CD8-positive, alpha-beta memory T cell (primary cell): ENCODE measurements at places on chromosomes 16 and 17.

- no peak for DNase-seq
Measured at GRCh38 chr16:86821895-86822294, 243.5 kb downstream of the FOXL1 start.

- DNase-seq: no peak
Measured at GRCh38 chr17:2894782-2895181, 98.5 kb downstream of the RAP1GAP2 start.

DNA sequence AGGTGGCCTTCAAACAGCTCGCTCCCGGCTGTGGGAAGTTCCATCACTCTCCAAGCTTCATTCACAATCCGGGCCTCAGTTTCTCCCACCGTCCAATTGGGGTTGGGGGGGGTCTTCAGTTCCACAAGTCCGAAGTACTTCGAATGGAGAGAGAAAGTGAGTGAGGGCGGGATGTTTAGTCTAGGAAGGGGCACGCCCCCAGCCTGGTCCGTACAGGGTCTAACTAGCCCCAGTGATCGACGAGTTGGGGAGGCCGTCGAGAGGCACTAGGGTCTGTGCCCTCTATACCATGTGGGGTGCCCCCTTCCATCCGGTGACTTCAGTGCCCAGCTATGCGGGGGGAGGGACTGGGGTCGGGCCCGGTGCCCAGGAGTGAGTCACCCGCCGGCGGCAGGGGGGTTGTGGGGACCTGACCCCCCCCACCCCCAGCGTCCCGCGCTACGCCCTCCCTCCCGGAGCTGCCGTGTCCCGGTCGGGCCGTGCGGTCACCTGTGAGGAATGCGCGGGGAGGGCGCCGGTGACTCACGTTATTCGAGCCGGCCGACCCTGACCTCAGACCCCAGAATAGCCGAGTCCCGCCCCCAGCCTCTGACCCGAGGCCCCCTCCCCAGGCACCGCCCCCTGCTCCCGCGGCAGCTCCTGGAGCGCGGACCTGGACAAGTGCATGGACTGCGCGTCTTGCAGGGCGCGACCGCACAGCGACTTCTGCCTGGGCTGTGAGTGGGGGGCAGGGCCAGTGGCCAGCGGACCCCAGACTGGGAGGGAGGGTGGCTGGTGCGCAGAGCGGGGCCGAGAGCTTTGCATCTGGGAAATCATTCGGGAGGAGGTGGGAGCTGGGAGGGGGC is 658 bp downstream of the TNFRSF12A start:
- peak; percentile 90 for DNase-seq

DNA sequence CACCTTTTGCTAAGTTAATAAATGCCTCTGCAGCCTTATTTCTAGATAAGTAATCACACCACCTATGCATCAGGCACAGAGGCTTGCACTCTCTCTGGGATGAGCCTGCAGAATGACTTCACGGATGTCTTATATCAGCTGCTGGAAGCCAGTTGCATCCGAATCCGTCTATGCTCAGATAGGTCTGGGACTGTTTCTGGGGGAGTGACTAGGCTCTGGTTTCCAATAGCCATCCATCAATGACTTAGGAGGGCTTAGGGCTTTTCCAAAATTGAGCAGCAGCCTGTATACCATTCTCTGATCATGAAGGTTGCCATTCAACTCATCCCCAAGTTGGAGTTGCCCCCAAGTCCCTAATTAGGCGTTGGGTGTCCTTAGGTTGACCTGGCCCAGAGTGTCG is 113.3 kb upstream of the ERCC4 start:
- no peak for DNase-seq

DNA sequence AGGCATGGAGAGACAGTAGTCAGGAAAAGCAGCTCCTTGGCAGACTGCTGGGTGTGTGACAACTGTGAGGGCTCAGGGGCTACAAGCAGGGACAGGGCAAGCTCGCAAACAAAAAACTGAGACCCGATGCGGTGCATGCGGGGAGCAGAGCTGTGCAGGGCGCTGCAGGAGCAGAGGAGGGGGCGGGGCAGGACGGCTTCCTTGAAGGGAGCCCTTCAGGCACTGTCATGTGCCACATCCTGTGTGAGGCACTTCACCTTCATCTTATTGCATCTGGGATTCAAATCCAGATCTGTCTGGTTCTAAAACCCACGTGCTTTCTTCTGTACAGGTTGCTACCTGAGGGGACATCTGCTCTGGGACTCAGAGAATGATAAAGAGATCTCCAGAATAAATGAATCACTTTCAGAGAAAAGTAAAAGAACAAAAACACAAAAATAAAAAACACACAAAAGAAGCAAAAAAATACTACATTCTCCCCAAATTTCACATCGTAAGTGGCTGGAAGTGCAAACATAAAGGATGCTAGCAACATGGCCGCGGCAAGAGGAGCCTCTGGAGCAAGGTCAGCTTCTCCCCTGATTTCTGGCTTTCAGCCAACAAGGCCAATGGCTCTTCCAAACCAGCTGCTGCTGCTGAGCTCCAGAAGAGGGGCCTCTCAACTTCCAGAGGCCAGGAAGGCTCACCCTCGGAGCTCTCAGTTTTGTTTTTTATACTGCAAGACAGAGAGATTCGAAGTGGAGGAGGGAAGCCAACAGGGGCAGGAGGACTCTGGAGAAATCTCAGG is 14.2 kb downstream of the LYRM9 start:
- DNase-seq: no peak

GRCh38 chr17:50918933-50919296 is 52.8 kb upstream of the TOB1 start:
- DNase-seq: no peak

- no peak for DNase-seq
Measured at GRCh38 chr16:64975821-64976220, 146.0 kb downstream of the CDH11 start.

DNA sequence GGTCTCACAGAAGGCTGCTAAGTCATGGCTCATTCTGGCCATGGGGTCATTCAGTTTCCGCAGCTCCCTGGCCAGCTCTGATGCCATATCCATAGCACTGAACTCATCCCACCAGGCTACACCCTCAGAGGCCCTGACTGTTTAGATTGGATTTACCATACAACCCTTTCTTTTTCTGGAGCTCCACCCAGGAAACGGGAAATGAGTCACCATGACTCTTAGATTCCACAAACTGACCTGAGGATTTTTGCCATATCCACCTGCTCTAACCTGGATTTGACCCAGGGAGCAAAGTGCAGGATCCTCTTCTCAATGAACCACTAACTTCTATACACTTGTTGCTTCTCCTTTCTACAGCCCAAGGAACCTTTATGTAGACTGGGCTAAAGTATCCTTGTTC is 20.3 kb upstream of the CALB2 start:
- no peak for DNase-seq

DNA sequence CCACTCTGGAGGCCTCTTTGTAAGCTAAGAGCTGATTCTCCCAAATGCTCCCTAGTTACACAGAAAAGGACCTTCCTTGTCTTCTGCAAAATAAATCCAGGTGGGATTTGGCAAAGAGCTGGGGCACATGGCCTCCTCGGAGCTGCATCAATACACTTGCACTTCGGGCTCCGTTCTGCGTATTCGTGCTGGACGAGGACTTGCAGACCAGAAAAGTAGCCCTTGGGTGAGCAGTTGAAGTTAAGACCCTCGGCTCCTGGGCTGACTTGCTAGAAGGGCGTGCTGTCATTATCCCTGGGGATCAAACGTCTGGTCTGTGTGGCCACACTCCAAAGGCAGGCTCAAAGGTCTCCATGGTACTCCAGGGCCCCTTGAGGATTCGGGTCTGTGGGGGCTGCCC is 144.2 kb upstream of the RPH3AL start:
- no peak for DNase-seq

DNA sequence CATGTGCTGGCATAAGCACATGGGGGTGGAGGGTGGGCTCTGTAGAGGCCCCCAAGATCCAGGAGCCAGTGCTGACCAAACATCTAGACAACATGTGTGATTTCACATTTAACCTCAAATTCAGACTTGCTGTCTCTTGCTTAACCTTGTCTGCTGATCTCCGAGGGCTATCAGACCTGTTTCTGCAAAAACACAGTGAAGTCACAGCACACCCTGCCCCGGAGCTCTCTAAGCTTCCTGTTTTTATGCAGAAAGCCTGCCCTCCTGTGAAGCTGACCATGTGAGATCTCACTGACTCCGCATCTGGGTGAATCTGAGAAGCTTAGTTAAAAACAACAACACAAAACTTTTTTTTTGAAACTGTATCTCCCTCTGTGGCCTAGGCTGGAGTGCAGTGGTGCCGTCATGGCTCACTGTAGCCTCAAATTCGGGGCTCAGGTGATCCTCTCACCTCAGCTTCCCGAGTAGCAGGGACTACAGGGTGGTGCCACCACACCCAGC is 6.6 kb upstream of the DPEP2 start:
- peak; percentile 72 for DNase-seq

DNA sequence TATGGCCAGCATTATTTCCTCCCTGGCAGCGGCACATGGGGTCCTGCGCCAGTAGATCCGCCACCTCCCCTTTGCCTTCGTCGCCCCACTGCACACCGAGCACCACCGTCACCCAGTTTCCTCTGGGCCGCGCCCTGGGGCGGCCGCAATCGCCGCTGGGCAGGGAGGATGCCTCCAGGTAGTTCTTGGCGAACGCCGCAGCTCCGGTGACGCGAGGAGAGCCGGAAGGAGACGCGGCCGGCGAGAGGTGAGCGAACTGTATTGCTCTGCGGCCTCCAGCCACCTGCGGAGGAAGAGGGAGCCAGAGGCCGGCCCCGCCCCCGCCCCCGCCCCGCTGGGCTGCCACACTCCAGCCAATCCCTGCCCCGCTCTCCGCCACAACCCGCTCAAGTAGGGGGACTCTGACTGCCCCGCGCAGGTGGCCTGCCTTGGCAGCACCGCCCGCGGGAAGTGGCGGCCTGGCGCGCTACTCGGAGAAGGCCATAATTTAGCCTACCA is 11.8 kb upstream of the SLFN13 start:
- DNase-seq: peak; percentile 73

DNA sequence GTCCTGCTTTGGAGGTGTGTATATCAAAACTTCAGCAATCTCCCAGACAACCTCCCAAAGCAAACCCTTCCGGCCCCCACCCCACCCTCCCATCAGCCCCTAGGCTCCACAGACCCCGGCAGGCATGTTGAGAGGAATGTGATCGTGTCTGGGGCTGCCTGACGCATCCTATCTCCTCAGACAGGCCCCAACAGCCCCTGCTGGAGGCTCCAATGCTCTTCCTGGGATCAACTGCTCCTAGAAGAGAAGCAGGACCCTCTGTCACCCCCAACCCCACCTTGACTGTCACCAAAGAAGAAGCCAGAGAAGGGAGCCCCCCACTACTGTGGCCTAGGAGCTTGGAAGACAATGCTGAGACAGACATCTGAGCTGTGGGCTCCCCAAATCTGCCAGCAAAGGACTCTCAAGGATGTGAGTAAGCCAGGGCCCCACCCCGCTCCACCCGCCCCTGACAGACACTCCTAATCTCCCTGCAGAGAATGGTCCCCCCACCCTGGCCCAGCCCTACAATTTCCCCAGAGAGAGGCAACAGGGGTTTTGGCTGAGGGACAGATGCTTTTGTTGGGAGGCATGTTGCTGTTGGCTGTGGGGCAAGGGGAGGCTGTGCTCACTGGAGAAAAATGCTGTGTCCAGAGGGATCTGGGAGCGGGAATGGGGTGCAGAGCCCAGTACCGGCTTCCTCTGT is 1.6 kb upstream of the KRT14 start:
- no peak for DNase-seq

DNA sequence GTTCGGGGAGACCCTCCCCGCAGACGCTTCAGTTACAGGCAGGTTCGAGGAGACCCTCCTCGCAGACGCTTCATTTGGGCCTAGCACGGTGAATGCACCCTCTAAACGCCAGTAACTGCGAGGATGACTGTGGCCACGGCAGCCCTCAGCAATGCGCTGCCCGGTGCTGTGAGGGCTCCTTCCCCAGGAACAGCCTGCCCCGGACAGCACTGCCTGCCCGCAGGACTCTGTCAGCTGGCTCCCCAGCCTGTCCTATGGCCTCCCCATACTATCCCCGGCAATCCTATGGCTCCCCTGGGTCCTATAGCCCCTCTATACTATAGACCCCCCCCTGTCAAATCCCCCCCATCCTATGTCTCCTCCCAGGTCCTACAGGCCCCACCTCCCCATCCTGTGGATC is 238.9 kb downstream of the RBFOX3 start:
- no peak for DNase-seq

- no peak for DNase-seq
Measured at GRCh38 chr16:75138636-75139035, 9.7 kb upstream of the ZFP1 start.

DNA sequence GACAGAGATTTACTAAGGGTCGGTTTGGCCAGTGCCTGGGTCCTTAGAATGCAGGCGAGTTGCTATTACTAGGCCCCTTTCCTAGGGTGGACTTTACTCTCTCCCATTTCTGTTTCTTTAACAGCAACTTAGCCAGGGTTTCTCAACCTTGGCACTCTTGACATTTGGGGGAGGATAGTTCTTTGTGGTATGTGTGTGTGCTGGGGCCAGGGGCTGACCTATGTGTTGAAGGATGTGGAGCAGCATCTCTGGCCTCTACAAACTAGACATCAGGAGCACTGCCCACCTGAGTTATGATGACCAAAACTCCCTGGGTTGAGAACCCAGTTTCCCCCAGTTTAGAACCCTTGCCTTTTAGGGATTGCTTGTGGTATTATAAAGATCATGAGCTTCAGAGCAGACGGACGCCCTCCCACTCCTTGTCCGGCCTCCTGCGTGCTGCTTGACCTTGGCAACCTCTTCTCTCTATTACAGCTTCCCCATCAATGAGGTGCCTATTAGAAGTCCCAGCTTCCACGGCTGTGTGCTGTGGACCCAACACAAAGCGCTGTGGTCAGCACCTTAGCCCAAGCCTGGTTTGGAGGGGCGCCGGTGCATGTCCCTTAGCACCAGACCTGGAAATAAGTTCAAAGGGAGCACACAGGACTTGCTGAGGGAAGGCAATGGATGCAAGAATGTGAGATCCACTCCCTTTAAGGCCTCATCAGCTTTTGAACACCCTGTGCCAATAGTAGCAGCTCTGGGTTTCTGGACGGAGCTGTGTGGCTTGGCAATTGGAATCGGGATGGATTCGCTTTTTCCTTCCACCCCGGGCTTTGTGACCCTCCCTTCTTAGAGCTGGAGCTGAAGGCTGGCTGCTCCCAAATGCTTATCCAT is 239.2 kb upstream of the MAF start:
- no peak for DNase-seq

DNA sequence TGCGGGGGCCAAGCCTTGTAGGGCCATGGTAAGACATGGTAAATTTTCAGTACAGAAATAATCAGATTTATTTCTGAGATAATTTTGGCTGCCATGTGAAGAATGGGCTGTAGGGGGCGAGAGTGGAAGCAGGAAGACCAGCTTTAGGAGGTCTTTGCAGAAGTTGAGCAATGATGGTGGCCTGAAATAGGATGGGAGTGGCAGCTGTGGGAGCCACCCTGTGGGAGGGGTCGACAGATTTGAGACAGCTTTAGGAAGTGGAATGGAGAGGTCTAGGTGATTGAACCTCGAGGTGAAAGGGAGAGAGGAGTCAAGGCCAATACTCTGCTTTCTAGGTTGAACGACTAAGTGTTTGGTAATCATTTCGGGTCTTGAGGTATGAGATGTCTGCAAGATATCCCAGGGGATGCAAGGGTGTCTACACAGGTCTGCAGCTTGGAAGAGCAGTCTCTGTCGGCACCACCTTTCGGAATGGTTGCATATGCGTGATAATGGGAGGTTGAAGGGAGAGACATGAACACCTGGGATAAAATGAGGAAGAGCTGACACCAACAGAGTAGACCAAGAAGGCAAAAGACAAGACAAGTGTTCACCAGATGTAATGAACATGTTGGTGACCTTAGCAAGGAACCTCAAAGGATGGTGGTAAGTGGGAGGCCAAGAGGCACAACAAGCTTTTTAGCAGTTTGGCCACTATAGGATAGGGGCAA is 4.2 kb upstream of the ATXN7L3 start:
- DNase-seq: peak; percentile 61
